Activated T-cell treated with anti-CD3 and anti-CD28 coated beads, Interleukin-2, amount 50 U/mL, for 48 hours (primary cell): ENCODE measurements at places on chromosomes 2 and 18.

- DNase-seq: no peak
Observed at GRCh38 chr2:71827973-71828372, 319.7 kb downstream of the CYP26B1 start.

DNA sequence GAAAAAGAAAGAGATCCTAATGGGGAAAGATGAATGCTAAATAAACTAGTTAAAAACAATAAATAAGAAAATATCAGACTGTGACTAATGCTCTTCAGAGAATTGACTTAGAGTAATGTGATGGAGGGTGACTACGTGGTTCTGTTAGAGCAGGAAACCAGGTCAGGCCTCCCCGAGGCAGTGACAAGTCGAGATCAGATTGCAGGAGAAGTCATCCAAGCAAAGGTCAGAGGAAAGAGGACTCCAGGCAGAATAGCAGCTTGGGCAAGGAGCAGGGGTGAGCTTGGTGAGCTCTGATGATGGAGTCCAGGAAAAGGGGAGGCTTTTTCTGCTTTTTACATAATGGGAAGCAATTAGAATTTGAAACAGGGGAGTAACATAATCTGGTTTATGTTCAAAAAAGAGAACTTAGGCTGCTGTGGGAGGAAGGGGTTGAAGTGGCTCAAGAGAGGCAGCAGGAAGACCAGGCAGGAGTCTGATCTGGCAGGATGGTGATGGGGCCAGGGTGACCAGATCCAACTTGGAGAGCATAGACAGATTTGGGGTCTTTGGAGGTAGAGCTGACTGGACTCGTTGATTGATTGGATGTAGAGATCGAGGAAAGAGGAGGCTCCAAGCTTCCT, 27.3 kb upstream of the ITGB6 start:
- no peak for DNase-seq

DNA sequence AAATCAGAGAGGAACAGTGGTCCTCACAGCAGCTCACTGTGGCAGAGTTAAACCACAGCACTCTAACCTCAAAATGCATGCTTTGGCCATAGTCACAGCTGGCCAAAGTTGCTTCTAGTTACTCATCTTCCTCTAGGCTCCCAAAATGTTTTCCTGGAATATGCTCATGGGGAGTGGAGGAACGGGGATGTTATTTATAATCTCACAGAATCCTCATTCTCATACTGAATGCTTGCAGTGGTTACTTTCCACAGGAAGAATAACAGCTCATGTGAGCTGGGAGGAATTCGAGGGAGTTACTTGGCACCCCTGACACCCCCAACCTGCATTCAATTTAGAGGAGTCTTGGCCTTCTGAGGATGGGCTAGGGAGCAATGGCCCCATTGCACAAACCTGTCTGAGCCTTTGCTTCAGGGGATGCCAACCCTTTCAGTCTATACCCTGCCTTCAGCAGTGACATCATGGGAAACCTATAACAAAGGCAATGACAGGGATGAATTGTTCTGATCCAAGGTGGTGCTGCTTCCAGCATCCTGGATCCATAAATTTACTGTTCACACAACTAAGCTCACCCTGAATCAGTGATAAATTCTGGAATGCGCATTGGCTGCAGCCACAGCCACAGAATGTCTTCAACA, 22.4 kb upstream of the CCBE1 start:
- DNase-seq: no peak

DNA sequence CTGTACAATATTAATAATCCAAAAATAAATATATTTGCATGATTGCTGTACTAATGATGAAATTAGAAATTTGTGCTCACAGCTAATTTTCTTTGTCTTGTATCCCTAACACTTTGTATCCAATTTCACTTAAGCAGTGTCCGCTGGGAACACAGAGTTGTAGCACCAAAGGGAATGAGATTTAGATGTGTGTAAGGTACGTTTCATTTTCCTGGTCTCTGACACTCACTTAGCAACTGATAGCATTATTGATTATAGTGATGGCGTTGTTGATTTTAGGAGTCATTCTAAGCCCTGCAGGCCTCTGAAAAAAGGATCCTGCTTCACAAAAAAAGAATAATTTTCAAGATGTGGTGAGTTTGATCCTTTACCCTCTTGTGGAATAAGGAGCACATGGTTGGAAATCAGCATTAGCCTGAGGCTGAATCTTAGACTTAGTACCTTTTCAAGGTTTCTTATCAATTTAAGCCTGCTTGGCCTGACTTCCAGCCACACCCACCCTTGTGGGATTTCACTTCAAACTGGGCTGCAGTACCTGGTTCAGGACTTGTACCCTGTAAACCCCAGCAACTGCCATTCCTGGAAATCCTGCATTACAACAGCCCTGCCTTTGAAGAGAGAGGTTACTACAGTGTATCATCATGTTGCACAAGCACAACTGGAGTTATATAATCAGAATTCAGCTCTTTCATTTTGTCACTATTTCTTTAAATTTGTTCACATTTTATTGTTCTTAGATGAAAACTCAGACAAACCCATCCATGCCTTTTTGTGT, 116.2 kb downstream of the RND3 start:
- DNase-seq: no peak

DNA sequence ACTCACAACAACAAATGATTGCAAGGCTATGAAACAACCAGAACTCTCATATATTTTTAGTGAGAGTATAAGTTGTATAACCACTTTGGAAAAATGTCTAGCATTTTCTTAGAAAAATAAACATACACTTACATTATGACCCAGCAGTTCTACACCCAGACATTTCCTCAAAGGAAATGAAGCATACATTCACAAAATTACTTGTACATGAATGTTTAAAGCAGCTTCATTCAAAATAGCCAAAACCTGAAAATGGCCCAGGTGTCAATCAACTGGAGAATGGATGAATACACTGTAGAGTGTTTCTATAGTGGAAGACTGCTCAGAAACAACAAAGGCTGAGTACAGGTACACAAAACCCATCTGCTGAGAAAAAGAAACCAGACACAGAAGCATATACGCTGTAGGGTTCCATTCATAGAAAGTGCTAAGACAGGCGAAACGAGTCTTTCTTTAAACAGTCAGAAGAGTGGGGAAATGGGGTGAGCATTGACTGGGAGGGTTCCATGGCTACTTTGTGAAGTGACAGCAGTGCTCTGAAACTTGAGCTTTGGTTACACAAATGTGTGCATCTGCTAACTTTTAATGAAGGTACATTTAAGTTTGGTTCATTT, 799.0 kb downstream of the DCDC2C start:
- no peak for DNase-seq

- DNase-seq: no peak
Observed at GRCh38 chr2:39411181-39411944, 25.7 kb downstream of the MAP4K3 start.

DNA sequence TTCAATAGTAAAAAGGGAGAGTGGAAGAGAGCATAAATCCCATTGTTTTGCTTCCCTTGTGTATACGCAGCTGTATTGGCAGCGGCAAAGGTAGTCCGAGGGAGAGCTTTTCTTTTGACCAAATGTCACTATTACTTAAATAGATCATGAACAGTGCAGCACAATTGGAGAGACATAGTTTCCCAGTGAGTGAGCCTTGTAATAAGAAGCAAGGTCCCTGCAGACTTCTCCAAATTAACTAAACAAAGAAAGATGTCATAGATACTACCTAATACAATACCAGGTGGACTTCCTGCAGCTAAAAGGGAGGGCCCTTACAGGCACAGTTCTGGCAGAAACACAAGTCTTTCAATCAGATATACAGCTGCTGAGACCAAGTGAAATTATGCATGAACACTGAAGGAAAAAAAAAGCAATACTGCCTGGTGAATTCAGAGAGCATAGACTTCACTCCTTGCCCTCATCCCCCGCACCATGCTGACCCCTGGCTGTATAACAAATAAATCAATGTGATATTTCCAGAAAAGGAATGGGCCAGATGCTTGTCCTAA, 404.7 kb upstream of the CDH2 start:
- DNase-seq: no peak

GRCh38 chr18:70142001-70142400, 63.5 kb downstream of the RTTN start:
- DNase-seq: no peak

DNA sequence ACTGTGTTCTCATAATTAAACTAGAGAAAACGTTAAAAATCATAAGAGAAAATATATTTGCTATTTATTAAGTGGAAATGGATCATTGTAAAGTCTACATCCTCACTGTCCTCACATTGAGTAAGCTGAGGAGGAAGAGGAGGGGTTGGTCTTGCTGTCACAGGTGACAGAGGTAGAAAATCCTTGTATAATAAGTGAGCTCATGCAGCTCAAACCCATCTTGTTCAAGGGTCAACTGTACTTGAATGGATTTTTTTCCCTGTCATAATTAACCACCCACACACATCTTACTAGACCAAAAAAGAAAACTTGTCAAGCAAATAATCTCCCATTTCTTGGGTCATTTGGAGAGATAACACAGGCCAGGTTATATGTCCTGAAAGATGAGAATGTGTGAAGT, 231.2 kb downstream of the NEDD4L start:
- no peak for DNase-seq

GRCh38 chr2:7089284-7089683, 172.1 kb downstream of the RNF144A start:
- DNase-seq: no peak

GRCh38 chr2:121790276-121790956, 35.0 kb downstream of the TSN start:
- DNase-seq: no peak

- no peak for DNase-seq
Observed at GRCh38 chr18:76673281-76674185, 148.8 kb upstream of the ZNF236 start.

GRCh38 chr2:113219889-113220641, 46.3 kb downstream of the PSD4 start:
- no peak for DNase-seq
